ENCODE measurements at places on chromosomes 3 and 15.

DNA sequence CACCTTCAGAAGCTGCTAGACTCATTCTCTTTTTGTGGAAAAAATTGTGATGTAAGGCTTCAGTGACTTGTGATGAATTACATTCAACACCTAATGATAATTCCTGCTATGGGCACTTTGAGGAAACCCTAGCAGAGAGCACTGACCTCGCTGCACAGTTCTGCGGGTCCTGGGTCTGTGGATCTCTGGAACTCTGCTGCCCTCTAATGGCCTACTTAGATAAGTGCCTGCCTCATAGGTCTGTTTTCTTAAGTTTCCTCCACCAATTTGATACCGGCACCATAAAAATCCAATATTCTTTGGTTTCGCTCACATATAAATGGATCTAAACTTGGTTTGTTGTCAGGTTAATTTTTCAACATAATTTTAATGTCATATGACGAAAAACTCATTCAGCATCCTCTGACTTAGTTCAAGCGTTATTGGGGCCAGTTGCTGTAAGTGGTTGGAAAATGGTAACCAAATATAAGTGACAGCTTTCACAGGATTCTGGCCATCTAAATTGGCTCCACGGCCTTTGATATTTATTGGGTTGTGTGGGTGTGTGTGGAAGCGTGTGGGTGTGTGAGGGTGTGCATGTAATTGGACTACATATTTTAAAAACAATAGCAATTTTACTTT, 10.4 kb downstream of the SLITRK3 start:
- DNase-seq = peak; percentile 5

GRCh38 chr3:190252080-190252479, 70.2 kb downstream of the CLDN1 start:
- DNase-seq = no peak

DNA sequence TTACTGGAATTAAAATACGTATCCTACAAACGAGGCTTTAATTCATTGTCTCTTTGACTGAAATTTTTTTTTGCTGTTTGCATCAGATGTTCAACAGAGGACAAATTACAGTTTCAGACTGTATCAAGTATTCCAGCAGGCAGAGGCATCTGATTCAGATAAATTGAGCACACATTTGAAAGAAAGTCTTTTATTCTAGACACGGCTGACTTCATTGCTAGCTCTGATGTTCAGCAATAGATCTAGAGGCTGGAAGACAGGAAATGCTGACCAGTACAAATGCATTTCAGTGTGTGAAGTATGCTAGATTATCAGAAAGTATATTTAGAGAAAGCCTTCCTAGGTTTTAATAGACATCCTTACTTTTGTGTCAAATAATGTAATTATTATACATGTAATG, 472.2 kb downstream of the NLGN1 start:
- DNase-seq = no peak

DNA sequence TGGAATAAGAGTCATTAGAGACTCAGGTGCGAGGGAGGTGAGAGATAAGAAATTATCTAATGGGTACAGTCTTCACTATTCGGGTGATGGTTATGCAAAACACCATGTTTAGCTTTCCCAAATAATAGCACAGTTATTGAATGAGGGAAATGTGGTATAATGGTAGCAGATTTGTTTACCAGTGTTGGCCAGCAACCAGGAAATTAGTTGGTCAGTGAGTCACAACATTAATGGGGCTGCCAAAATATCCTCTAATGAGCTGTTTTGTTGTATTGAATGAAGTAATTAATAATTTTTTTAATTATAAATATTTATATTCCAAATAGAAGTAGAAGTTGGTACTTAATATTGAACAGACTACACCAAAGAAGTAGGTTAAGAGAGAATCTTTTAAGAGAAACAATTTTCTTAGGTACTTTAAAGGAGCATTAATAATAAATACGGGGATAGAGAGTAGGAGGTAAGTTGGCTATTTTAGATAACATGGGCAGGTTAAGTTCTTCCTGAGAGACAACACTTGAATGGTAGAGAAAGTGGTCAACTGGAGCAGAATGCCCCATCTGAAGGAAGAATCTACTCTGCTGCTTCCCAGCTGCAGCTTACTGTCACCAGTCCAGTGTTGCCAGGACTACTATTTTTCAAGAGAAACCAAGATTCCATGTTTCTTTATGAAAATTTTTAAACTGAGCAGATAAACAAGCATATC, 218.8 kb downstream of the UBE2E2 start:
- no peak for DNase-seq

GRCh38 chr3:158918008-158918407, 116.2 kb downstream of the MFSD1 start:
- peak; percentile 77 for DNase-seq

DNA sequence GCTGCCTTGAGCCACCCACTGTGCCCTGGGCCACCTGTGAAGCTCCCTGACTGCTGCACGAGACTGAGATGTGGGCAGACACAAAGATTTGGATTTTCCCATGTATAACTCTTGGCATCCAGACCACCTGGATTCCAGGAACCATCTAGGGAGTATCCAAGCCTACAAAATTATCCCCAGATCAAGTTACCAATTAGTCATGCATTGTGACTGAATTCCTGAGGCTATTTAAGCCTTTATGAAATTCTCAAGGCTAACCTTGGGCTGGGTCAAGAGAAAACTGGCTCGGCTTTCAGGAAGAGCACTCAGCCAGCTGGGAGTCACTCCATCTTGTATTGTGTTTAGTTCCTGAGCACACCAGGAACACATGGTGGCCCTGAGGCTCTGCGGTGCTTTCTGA, 13.3 kb upstream of the ATP13A5 start:
- DNase-seq = no peak

DNA sequence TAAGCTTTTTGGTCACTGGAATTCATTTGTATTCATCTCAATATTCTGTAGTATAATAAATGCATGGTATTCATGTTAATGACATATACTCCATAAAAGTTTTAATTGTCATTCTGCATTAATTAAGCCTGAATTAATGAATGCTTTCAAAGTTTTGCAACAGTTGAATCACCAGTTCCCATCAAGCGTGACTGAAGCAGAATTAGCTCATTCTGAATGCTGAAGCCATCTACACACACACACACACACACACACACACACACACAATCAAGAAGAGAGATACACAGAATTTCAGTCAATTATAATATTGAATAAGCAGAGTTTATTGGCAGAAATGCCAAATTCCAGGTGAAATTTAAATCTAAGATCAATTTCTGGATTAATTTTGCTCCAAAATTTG, 252.1 kb upstream of the KCNMB2 start:
- DNase-seq = no peak

DNA sequence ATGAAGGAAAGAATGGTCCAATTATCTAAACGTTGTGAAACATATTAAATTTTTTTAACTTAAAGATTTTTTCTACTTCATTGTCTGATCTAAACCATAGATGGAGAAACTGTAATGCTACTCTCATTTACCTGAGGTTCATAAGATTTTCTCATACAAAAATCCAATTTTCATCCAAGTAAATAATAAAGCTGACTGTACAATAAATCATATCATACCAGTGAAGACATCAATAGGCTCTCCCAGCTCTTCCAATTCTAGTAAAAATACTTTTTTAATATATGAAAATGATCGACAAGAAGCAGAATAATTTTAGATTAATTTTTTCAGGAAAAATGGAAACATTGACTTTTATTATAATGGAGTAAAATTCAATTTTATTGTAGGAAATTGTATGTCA, 260.8 kb downstream of the GABRG3 start:
- DNase-seq = no peak

- DNase-seq = no peak
Measured at GRCh38 chr3:177350121-177350520, 152.8 kb upstream of the TBL1XR1 start.

DNA sequence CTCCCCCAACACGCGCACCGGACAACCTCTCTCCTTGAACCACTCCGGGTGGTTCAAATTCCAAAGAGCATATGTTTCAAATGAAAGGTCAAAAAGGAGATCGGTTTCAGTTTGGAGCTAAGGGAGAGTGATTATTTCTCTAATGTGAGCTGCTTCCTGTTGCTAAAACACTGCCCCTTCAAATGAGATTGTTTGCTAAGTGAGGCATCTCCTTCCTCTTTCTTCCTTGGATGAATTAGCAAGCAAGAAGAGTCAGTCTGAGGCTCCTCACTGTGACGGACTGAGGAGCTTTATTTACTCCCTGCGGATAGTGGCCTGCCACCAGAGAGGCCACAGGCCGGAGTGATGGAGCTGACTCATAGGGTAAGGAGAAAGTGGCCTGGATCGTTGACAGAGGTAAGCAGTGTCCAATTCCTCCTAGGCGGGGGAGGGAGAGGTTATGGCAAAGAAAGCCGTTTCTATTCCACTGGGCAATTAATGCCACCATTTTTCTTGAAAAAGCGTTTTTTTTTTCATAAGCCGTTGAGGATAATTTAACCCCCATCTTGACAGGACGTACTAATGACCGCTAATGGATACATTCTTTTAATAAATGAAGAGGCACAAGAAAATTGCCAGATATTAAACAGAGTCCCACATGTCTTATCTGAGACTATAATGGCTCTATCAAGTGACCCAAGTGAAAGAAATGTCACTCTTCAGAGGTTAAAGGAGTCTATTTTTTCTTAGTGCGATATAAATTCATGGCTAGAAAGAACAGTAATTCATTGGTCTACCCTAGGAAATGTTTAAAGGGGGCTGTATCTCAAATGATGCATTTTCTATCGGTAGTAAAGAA, 167.0 kb upstream of the ANKRD28 start:
- peak; percentile 15 for DNase-seq
